Head of caudate nucleus (tissue), 42 donors: ENCODE measurements at places on chromosomes 6 and 20.
A peak's percentile ranks its signal among the peaks of the same experiment; 100 is the strongest.

DNA sequence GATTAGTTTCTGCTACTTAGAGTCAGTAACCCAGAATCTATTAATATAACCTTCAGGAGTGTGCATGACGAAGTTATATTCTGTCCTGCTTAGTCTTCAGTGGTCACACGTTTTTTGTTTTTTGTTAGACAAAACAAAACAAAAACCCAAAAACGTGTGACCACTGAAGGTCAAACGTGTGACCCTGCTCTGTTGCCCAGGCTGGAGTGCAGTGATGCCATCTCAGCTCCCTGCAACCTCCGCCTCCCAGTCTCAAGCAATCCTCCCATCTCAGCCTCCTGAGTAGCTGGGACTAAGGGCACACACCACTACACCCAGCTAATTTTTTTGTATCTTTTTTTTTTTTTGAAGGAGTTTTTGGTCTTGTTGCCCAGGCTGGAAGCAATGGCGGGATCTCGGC, 142.4 kb downstream of the BCAS1 start:
- no peak for DNase-seq

DNA sequence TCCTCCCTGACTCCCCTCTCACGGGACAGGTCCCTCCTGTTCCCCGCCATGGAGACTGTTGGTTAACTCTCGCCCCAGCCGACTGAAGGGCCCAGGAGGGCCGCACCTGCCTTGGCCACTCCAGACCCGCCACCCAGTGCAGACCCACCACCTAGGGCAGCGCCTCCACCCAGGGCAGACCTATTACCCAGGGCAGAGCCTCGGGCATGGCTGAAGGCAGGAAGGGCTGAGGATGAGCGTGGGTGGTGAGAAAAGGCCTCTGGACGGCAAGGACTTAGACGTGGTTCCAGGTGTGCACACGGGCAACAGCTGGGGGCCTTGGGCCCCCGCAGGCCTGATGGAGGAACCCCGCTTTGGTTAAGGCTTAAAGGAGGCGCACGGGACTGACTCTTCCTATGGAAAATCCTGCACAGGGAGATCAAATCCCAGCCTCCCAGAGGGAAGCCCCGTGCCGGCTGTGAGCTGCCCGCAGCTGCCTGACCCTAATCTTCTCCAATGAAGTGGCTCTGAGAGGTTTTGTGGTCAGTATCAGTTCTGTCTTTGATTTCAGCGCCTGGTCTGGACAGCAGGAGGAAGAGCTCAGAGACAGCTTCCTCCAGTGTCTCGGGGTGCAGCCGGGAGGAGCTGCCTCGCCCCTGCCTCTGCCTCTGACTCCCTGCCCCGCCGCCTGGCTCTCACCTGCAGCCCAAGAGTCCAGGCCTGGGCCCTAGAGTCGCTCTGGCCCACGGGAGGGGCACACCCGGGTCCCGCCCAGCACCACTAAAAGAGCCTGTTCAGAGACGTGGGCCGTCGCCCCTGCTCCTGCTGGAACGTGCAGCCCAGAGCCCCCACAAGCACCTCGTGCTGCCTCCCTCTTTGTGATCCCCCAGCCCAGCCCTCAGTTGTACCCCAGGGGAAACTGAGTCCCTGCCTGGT, 12.1 kb upstream of the CHRNA4 start:
- no peak for DNase-seq

DNA sequence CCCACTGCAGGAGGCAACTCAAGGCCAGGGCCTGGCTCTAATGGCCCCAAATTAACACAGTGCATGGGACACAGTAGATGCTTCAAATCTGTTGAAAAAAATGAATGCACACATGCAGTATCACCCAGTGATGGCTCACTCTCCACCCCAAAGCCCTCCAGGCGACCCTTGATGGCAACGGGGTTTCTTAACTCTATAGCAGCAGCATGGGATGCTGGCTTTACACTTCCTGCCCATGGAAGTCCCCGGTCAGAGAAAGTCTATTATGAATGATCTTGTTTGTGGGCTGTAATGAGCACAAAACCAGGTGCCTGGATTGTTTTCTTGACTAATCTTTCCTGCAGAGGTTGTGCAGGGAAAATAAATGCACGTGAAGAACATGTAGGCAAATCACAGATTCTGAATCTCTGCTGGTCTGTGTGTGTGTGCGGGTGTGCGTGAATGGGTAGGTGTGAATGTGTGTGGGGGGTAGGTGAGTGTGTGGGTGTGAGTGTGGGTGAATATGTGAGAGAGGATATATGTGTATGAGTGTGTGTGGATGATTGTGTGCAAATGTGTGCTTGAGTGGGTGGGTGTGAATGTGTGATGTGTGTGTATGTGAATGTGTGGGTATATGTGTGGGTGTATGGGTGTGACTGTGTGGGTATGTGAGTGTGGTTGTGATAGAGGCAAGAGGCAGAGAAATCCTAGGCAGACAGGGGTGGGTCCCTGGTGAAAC, 60.1 kb upstream of the MLN start:
- DNase-seq, result no peak

GRCh38 chr6:27145731-27146455, 101.6 kb upstream of the PRSS16 start:
- peak; percentile 48 for DNase-seq
